ENCODE measurements at places on chromosomes 2 and 18.

DNA sequence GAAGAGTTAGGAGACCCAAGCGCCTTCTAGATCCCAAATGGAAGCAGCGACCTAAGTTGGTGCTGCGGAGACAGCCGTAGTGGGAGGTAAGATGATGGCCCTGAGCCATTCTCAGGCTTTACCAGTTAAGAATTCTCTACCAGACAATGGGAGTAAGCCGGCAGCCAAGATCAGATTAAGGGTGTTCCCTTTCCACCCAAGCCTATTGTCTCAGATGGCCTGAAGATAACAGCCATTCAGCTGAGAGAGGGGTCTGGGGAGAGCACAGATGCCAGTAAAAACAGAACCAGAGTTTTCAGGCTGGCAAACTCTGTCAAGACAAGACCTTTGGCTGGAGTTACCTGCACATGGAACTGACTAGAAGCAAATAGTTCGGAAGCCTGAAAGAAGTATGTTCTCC lies 191.7 kb upstream of the HAAO start:
- no peak for DNase-seq

DNA sequence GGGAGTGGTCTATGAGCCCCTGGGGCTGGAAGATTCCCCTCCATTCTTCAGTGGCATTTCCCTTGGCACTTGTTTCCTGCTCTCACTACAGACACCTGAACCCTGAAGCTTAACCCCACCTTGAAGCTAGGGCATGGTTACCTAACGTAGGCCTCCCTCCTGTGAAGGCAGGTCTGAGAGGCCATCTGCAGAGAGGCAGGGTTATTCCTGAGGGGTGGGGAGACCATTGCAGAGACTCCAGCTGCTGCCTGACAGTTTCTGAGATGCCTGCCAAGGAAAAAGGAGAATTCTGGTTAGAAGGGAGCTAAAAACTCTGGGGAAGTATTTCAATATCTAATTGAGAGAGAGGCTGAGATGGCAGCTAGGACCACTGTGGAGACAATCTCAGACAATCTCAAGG lies 119.3 kb upstream of the NDUFV2 start:
- no peak for DNase-seq

GRCh38 chr2:86335865-86336674 lies 1.4 kb downstream of the REEP1 start:
- DNase-seq = no peak

- no peak for DNase-seq
These were observed 1352.8 kb upstream of the SLC39A10 start for GRCh38 chr2:194304191-194304590.

GRCh38 chr2:29062371-29062770 lies 12.0 kb downstream of the PCARE start:
- no peak for DNase-seq

DNA sequence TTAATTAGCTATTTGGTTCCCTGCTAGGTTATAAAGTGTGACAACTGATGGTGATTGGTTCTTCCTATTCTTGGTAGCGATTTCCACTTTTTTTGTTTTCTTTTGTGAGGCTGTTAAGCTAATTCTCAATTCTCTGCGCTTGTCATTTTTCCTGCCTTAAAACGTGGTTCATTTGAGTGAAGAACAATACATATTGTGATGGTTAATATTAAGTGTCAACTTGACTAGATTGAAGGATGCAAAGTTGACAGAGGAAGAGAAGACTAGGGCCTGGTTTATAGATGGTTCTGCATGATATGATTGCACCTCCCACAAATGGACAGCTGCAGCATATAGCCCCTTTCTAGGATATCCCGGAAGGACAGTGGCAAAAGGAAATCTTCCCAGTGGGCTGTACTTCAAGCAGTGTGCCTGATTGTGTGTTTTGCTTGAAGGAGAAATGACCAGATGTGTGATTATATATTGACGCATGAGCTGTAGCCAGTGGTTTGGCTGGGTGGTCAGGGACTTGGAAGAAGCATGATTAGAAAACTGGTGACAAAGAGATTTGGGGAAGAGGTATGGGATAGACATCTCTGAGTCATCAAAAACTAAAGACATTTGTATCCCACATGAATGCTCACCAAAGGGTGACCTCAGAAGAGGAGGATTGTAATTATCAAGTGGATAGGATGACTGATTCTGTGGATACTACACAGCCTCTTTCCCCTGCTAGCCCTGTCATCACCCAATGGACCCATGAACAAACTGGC lies 39.4 kb upstream of the ZNF804A start:
- no peak for DNase-seq

GRCh38 chr18:62354151-62354550 lies 29.0 kb downstream of the TNFRSF11A start:
- no peak for DNase-seq

- DNase-seq = no peak
These were observed 41.0 kb downstream of the PTGR3 start for GRCh38 chr18:75167759-75168618.

- no peak for DNase-seq
These were observed 21.3 kb downstream of the MBD5 start for GRCh38 chr2:148042219-148042618.

Data from CD4-positive, alpha-beta T cell treated with Interleukin-6 at 100 ng/mL for 8 hours (primary cell).